ENCODE measurements at places on chromosomes 12 and 14.

DNA sequence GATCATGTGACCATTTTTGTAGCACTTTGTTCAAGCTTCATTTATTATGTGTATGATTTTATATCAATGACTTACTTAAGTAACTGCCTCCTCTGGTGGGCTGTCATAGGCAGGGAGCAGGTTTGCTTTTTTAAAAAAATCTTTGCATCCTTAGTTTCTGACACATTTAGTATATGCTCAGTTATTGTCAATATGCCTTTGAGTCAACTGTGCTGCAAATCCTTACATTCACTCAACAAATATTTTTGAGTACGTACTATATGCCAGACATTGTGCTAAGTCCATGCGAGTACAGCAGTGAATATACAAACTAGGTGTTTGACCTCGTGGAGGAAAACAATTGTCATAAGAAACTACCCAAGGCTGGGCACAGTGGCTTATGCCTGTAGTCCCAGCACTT is 4.4 kb upstream of the ANAPC5 start:
- no peak for DNase-seq

DNA sequence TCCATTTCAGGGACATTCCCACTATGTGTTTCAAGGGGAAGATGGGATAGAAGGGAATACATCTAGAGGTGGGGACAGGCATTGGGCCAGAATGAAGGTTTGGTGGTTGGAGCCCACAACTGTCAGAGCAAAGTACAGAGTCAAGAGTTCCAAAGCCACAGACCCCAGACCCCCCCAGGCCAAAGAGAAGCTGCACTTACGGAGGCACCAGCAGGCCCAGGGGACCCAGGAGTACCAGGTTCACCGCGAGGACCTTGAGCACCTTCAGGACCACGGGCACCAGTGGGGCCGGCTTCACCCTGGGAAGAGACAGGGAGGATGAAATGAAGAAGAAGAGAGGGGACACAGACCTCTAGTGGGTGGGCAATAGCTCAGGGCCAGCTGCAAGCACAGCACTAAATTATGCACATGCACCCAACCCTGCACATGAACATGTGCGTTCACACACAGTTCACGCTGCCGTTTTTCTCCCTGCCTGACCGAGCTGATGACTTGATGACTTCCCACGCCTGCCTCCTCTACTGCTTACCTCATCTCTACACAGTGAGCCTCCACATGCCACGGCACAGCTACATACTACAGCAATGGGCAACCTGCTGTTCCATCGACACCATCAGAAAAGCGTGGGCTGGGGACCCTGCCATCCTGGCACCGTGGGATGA is 16.7 kb downstream of the COL2A1 start:
- DNase-seq = no peak

GRCh38 chr14:95261616-95262510 is 57.8 kb downstream of the CLMN start:
- DNase-seq = no peak

GRCh38 chr12:15574353-15574752 is 214.8 kb downstream of the EPS8 start:
- DNase-seq = no peak

GRCh38 chr12:7293670-7294069 is 10.2 kb upstream of the ACSM4 start:
- DNase-seq = no peak

DNA sequence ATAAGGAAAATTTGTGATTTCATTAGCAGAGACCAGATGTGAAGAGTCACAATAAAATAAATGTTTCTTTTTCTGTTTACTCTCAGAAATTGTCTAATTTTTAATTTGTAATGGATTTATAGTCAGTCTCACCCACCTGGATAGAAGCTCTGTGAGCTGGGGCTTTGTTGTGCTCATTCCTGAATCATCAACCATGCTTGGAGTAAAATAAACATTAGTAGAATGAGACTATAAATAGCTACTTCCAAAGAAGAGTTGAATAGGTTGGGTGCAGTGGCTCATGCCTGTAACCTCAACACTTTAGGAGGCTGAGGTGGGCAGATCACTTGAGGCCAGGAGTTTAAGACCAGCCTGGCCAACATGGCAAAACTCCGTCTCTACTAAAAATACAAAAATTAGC is 185.3 kb upstream of the FBXO33 start:
- DNase-seq = no peak

DNA sequence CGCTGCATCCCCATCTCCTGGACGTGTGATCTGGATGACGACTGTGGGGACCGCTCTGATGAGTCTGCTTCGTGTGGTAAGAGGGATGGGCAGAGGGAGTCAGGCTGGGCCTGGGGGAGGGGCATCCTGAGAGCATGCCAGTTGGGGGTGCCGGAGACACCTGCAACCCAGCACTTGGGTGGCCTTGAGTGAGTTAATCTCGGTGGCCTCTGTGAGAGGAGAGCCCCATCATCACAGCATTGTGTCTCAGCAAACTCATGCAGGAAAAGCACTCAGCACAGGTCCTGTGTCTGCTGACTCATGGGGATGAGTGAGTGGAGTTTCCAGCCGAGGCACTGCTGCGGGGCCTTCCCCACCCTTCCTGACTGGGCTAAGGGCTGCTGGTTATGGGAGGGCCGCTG is 19.6 kb upstream of the LRP1-AS start:
- DNase-seq = no peak

- no peak for DNase-seq
These were observed 25.8 kb upstream of the CNOT2 start for GRCh38 chr12:70217416-70217815.

GRCh38 chr14:95488376-95489213 is 27.9 kb downstream of the SYNE3 start:
- DNase-seq = no peak

DNA sequence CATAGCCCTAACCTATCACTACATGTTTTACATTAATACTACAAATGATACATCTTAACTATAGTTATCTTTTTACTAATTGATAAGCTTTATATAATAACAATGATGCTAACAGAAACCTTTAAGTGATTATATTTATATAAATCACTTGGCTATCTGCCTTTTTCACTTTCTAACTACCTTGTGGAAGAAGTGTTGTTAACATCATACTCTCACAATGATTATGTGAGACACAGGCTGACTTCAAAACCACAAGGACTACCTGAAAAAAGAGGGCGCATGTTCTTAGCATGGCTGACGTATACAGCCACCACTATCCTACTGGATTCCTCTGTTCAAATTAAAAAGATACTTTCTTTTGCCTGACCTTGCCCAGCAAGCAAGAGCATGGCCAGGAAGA is 135.3 kb upstream of the SOX5 start:
- DNase-seq = no peak

- no peak for DNase-seq
These were observed 94.0 kb downstream of the BCAT1 start for GRCh38 chr12:24854908-24855307.

- no peak for DNase-seq
These were observed 63.4 kb downstream of the AACS start for GRCh38 chr12:125128439-125129178.

DNA sequence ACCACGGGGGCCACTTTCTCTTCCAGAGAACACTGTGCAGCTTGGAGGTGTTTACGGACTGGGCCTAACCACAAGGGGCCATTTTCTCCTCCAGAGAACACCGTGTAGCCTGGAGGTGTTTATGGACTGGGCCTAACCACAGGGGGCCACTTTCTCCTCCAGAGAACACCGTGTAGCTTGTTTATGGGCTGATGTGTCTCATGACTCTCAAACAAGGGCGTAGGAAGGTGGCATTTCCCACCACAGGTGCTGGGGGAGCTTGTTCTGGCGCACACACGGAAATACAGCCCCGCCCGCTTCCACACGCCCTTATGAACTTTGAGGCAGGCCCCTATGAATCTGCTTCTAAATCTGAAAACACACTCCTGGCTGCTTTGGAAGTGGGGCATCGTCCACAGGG is 174.6 kb upstream of the SFSWAP start:
- no peak for DNase-seq

DNA sequence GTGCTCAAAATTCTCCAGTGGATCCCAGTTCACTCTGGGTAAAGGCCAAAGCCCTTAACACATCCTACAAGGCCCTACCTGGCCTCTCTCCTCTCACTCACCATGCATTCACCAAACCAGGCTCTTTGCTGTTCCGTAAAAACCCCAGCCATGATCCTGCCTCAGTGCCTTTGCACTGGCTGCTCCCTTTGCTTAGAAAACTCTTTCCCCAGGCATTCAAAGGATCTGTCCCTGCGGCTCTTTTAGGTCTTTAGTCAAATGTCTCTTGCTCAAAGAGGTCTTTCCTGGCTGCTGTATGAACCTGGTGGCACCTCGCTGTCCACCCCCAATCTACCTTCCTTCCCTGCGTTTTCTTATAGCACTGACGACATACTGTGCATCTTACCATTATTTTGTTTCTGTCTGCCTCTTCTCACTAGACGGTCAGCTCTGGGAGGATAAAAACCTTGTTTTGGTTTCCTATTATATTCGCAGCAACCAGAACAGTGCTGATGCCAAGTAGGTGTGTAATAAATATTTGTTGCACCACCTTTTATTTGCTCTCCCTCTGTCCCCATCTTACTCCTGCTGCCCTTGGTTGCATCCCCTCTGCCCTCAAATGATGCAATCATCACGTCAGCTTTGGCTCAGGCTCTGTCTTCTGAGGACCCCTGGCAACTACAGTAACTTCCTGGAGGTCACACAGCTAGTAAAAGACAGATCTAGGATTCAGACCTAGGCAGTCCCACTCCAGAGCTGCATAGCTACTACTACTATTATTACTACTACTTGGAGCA is 23.8 kb upstream of the DICER1 start:
- DNase-seq = no peak

- peak; percentile 7 for DNase-seq
These were observed 1176.7 kb upstream of the SEL1L start for GRCh38 chr14:82710267-82710841.

DNA sequence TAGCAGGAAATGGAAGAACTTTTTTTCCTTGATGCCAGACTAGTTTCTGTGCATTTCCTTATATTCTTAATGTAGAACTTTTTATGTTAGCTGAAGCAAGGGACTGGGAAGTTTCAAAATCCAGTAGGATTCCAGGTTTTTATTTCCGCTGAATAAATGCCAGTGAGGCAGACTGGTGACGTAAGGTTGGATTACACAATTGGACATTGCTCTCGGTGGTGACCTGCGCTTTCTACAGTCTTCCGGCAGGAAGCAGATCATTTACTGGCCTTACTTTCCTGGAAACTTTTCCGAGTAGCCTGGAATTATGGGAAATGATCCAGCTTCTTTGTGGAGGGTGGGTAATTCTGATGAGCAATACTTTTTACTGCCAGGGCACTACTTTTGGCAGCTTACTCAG is 3.6 kb downstream of the IFT43 start:
- DNase-seq = no peak

DNA sequence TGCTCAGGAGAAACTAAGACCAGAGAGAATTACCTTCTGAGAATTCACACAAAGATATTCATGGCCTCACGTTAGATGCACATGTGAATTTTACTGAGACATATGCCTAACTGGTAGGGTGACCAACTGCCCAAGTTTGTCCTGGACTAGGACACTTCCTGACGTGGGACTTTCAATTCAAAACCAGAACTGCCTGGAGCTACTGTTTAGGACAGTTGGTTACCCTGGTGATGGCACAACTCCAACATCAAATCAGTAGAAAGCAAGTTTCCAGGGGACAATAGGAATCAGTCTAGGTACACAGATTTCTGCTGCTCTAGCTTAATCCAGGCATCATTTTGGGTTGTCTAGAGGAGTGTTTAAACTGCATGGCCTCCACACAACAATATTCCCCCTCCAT is 178.7 kb downstream of the GXYLT1 start:
- no peak for DNase-seq

Data from NCI-H187 (cell line).